ENCODE measurements at places on chromosomes 5 and 9.
A peak's percentile ranks its signal among the peaks of the same experiment; 100 is the strongest.

GRCh38 chr9:105693435-105694189 is 729 bp upstream of the TMEM38B start:
- peak; percentile 78 for DNase-seq

DNA sequence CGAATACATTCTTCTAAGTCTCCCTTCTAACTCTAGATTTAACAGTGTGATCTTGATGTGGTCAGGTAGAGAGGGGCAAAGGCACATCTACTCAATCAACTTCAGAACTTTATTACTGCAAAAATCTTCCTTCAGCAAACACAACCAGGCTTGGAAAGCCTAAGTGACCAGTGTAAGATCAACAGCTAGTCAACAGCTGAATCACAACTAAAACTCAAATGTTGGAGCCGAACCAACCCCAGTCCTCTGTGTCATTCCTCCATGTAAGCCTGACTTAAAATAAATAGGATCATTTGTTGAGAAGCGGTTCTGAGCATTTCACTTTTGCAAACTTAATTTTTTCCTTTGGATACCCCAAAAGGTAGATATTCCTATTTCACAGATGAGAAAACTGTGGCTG is 352.7 kb downstream of the EBF1 start:
- DNase-seq, result no peak

GRCh38 chr5:179797741-179798140 is 4.0 kb downstream of the LTC4S start:
- DNase-seq, result no peak

- DNase-seq, result no peak
These were observed 150.5 kb downstream of the GCNT1 start for GRCh38 chr9:76609285-76610010.

DNA sequence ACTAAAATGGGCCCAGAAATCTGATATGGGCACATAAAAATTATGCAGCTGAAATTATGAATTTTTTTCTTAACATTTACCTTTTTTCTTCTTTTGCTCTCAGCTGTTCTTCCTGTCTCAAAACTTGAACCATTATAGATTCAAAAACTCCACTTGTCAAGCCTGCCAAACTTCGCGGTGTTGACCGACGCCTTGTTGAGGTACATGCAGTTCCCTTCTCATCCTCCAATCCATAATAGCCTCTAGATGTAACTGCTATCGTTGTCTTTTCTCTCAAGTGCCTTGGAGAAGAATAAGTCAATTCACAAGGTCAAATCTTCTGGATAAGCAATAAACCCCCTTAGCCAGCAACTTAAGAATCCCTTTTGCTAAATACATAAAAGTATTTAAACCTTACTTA is 27.2 kb downstream of the RANBP6 start:
- DNase-seq, result no peak

GRCh38 chr5:16936150-16936988 is at the start of gene MYO10:
MYO10 (minus strand) TSS chr5:16936288; CDS start chr5:16935808, 480 bp downstream.
- peak; percentile 51 for DNase-seq

- DNase-seq, result peak; percentile 33
These were observed 74.0 kb upstream of the SLC25A51 start for GRCh38 chr9:37977851-37978480.

DNA sequence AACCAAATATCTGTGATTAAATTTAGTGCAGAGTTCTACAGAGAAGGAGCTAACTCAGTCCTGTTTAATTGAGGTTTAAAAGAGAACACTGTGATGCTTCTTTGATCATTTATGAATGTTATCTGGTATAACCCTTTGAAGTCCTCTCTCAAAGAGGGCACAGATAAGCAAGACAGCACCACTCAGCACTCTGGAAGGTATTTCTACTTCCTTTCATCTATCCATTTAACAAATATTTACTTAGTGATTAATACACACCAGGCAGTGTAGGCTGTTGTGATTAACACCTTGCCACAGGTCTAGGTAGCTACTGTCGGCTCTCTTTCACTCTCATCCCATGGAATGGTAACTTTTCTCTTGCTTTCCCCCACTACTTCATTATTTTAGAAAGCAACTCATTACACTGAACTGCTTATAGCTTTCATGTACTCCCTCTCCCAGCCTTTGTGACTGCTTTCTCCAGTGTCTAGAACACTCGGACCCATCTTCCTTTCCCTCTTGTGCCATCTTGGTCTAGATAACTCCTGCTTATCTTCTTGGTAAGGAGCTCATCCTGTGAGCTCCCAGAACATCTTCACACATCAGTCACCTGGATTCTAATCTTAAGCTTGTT is 54.7 kb downstream of the GLDC start:
- no peak for DNase-seq

DNA sequence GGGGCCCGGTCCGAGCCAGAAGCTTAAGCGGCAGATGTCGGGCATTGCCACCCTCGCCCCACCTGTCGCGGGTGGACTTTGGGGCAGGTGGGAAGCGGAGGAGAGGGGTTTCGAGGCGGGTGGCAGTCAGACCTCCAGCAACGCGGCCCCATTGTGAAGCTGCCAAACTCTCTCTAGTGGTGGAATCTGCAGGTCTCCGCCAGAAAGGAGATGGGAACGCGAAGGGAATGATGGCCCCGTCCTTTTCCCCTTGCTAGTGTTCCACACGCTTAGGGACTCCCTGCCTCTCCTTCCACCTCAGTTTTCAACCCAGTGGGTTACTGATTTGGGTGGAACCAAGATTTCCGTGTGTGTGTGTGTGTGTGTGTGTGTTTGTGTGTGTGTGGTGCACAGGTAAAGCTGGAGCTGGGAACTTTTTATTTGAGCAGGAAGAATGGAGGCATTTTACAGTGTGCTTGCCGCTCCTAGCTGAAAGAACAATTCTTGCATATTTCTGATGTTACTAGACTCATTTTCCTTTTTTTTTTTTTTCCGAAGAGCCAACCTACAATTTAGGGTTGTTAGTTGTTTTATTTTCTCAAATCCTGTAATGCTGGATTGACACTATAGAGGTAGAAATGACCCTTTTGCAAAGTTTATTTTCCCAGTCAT is 1.3 kb downstream of the MACIR start:
- peak; percentile 69 for DNase-seq

- DNase-seq, result no peak
These were observed 173.9 kb downstream of the HSPA4 start for GRCh38 chr5:133225671-133226152.

DNA sequence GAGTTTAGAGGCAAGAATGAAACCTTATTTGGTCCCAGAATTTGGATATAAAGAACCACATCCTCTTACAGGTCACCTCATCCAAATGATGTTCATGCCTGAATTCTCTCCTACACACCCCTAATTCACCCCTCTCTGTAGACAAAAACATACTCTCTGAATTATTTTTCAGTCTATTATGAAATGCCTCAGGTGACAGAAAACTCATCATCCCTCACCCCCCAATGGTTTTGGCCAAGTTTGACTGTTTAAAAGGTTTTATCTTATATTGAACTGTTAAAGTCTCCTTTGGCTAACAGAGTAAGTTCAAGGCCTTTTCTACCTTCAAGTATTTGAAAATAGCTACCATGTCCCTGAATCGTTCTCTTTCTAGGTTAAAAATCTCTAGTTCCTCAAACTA is 2.3 kb upstream of the CD180 start:
- DNase-seq, result no peak

GRCh38 chr5:66675406-66675805 is 79.2 kb downstream of the MAST4 start:
- no peak for DNase-seq

- DNase-seq, result no peak
These were observed 85.8 kb downstream of the AOPEP start for GRCh38 chr9:94812343-94812742.

- peak; percentile 55 for DNase-seq
These were observed 906 bp downstream of the SLC25A51 start for GRCh38 chr9:37902796-37903646.

GRCh38 chr9:101326501-101326900 is 58.3 kb downstream of the BAAT start:
- DNase-seq, result no peak

DNA sequence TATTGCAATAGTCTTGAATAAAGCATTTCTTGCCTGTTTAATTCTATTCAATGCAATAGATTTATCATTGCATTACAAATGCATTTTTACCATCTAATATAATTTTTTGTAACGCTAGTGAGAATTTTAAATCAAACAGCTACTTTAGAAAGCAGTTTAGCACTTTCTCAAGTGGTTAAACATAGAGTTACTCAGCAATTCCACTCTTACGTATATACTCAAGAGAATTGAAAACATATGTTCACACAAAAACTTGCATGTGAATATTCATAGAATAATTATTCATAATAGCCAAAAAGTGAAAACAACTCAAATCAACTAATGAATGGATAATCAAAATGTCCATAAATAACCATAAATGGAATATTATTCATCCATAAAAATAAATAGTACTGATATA is 244.7 kb downstream of the TMEM167A start:
- DNase-seq, result no peak

DNA sequence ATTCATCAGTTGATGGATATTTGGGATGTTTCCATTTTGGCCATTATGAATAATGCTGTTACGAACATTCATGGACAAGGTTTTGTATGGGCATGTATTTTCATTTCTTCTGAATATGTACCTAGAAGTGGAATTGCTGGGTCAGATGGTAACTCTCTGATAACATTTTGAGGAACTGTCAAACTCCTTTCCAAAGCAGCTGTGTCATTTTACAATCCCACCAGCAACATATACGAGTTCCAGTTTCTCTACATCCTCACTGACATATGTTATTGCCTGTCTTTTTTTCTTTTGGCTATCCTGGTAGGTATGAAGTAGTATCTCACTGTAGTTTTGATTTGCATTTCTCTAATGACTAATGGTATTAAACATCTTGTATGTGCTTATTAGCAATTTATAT is 86.7 kb downstream of the PRKACG start:
- peak; percentile 84 for DNase-seq

DNA sequence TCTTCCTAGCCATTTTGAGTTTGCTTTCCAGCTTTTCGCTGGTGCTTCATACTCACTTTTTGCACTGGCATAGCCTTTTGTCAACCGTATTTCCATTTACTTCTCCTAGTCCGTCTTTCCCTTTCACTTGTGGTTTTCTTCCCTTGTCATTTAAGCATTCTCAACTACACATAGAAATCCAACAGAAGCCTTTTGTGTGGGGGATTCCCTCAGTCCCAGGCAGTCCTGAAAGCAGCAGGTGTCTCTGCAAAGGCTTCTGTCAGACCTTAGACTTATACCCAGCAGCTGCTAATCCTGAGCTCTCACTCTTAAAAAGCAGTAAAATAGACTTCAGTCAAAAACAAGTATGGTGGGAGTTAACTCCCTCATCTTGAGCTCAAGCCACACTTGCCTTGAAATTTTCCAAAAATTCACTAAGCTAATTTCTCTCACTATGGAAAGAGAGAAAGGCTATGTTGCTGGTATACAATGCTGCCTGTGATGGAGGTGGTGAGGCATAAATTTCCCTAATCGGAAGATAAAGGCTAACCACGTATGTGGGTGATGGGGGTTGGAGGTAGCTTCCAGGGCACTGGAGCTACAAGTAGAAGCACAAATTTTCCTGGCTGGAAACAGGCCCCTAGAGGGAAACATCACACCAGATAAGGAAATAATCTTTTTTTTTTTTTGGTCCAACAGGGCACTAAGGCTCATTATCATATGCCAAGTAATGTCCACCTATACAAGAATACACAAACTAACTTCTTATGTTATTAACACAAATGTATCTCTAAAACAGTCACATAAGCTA is 34.8 kb upstream of the IFNK start:
- peak; percentile 38 for DNase-seq

DNA sequence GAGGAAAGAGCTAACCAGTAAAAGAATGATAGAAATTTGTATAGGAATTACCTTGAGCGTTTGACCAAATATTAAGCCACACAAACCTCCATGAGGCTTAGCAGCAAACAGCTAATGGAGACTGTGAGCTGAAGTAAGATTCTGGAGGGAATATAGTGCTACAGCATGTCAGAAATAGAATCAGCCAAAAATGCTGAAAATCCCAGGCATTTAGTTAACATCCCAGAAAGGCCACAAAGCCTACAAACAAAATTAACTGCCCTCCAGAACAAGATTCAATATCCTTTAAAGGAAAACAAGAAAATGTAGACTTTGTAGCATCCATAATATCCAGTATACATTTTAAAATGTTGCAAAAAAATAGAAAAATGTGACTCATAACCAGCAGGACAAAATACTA is 257.8 kb upstream of the TUSC1 start:
- DNase-seq, result no peak

- DNase-seq, result peak; percentile 71
These were observed 122.6 kb downstream of the APBA1 start for GRCh38 chr9:69549310-69550202.

DNA sequence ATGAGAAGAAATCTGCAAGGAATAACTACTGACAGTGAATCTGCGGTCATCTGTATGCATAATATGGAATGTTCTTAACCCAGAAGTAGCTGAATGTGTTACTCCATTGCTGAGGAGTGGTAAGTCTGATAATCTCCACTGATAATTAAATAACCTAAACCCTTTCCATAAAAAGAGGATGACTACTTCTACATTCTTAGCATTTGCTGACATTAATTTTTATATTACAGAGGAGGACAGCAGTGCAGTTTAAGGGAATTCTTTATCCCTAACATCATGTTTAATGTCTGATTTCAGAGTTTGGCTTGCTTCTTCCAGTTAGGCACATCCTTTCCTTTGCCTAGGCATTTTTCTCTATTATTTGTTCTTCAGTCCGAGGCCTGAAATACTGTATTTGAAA is 52.2 kb downstream of the CDC42SE2 start:
- DNase-seq, result no peak

DNA sequence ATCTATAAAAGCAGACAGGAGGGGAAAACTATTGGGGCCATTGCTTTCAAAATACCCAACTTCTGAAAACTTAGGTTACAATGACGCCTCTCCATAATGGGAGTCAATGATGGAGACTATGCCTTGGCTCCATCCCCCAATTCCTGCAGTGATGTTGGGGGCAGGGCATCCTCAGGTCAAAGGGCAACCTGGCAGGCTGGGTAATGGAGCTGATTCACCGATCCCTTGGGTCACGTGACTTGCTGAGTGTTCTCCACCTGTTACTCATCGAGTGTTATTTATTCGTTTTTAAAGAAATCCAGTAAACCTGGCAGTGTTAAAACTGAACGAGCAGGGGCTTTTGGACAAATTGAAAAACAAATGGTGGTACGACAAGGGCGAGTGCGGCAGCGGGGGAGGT is 244.4 kb downstream of the FAM114A2 start:
- DNase-seq, result no peak

DNA sequence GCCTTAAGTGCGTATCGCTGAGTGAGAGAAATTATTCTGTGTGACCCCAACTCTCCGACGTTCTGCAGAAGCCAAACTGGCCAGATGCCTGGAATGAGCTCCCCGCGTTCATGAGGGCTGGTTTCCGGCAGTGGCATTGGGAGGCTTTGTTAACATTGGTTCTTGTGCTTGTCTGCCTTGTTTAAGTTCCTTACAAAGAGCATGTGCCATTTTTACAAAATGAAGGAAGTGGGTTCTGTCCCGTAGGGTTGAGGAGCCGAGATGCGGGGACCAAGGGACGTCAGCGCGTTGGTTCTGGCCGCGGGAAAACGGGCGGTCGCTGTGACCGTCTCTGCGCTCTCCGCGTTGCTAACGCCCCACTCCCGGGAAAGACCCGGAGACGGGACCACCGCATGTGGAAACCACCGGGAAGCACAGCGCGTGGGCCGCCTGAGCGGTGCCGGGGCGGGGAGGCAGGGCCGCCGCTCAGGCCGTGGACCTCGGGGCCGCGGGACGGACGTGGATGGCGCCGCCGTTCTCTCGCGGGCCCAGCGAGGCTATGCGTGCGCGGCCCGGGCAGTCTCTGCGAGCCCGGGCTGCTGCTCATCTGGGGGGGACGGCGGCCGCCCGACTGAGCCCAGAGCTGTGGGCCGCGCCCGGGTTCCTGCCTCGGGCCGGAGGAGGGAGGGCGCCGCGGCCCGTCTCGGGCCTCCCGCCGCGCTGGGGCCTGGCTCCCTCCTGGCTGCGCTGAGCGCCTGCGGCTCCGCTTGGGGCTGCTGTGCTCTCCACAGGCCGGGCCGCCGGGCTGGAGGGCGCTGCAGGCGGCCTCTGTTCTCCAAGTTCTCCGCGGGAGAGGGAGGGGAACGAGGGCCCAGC is 13.4 kb downstream of the RABL6 start:
- DNase-seq, result no peak

All from OCI-M1 (cell line).